ENCODE measurements at places on chromosomes 2 and 18.

DNA sequence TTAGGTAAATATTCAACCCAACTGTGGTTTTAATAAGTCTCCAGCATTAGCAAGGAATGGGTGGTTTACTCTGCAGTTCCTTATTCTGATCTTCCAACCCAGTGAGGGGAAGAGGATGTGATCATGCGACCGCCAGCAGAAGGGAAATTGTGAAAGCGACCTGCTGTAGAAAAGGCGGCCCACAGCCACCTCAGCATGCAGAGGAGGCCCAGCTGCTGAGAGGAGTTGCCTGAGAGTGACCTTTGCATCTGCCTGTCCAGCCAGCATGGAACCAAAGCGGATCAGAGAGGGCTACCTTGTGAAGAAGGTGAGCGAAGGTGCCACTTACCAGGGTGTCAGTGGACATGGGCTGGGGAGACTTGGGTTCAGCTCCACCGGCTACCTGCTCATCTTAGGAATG is at the start of gene PLEK:
Gene PLEK, plus strand, starts transcription at position 196 of the 400 bp plus-strand sequence. Its CDS starts 70 bp downstream, at position 266.
- peak; percentile 47 for DNase-seq

GRCh38 chr18:13231151-13231550 is 12.6 kb downstream of the LDLRAD4 start:
- DNase-seq: no peak

GRCh38 chr2:39491653-39492052 is 54.6 kb upstream of the MAP4K3 start:
- DNase-seq: no peak

DNA sequence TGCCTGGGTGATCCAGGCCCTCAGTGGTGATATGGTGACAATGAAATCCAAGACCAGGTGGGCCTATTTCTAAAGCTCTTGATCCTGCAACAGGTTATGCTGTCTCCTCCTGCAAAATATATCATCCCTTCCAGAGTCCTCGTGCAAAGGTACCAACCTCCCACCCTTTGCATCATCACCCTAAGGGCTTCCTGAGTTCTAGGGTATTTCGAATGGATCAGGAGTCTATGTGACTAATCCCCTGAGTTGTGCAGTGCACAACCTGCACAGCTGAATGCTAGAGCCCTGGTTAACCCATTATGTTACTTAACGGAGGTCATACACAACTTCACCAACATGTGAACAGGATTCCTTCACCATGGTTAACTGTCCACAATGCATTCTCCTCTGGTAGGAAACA is 13.4 kb upstream of the NPAS2 start:
- DNase-seq: no peak

DNA sequence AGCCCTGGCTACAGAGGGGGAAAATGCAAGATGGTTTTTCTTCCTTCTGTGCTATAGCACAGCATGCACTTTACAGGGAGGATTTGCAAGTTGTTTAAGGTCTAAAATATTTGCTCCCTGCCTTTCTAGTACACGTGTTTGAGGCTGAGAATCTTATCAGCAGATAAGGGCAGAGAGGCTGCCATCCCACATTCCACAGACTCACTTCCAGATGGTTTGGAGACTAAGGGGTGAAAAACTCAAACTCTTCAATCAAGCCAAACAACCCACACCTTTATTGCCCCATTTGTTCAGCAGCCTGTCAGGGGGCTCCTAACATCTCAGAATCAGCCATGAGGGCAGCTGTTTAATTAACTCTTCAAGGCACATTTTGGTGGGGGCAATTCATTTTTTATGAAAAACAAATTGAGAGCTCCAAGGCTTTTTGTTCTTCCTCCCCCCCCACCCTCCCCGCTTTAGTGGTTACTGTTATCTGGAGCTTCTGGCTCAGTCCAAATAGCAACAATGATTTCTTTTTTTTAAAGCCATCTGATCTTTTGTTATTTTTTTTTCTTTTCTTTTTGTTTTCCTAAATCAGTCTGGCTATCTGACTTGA is 242.6 kb upstream of the NT5C1B start:
- no peak for DNase-seq

- DNase-seq: no peak
Measured at GRCh38 chr2:128473175-128474035, 154.7 kb upstream of the HS6ST1 start.

DNA sequence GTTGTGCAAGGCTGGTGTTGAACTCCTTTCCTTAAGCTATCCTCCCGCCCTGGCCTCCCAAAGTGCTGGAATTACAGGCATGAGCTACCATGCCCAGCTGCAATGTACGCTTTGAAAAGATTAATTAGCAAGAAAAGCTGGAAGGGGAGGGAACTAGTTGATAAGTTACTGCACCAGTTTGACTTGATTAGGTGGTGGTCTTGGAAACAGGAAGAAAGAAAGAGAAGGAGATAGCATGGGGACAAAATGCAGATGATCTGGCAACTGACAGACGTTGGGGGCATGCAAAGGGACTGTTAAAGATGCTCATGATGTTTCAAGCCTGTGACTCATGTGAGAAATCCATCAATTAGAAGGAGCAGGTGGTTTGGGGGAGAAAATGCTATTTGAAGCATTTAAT is 68.6 kb downstream of the PLEKHM3 start:
- DNase-seq: no peak

- DNase-seq: no peak
Measured at GRCh38 chr2:233114421-233114861, 54.3 kb downstream of the INPP5D start.

- no peak for DNase-seq
Measured at GRCh38 chr2:185531721-185532120, 206.9 kb upstream of the FSIP2 start.

GRCh38 chr18:51391731-51392130 is 194.2 kb upstream of the MEX3C start:
- no peak for DNase-seq

DNA sequence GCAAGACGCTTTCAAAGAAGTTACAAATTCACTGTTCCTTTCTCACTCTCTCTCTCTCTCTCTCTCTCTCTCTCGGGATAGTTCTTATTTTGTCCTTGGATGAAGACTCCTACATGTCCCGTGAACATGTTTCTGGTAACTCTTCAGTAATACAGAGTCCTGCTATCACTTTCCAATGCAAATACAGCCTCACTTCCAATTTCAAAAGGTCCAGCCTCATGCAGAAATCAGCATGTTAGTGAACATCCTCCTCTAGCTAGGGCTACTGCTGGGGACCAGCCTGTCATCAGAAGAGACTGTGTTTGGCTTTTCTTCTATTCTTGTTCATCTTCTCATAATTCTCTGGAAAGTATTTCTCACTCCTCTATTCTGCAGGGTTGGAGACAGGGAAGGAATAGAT is 1306.7 kb upstream of the CELF4 start:
- no peak for DNase-seq

DNA sequence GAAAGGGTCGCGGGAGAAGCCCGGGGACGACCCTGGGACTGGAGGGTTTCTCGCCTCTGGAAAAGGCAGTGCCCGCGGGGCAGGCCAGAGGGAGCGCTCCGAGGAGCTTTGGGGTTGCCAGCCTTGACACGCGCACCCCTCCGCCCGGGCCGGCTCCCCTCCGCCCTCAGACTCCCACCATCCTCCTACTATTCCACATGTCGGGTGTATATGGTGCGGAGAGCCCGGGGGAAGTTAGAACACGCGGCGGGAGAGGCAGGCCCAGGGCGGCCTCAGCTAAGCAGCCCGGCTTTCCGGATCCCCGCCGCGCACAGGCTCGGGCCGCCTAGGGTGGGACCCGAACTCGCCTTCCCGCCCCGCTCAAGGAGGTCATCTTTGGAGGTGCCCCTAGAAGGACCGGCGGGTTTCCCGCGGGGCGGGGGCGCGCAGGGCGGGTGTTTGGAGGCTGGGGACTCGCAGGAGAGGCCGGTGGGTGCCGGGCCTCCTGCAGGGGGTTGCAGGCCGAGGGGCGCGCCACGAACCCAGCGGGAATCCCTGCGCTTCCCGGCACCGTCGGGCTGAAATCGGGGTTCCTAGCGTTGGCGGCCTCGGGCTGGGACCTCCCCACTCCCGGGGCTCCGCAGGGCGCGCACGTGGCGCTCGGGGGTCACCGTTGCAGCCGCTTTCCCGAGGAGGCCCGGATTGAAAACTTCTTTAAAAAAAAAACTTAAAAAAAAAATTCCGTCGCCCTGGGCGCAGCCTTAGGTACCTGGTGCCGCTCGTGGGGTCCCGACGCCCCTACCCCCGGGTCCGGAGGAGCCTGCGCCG is 3.7 kb downstream of the NFATC1 start:
- no peak for DNase-seq

DNA sequence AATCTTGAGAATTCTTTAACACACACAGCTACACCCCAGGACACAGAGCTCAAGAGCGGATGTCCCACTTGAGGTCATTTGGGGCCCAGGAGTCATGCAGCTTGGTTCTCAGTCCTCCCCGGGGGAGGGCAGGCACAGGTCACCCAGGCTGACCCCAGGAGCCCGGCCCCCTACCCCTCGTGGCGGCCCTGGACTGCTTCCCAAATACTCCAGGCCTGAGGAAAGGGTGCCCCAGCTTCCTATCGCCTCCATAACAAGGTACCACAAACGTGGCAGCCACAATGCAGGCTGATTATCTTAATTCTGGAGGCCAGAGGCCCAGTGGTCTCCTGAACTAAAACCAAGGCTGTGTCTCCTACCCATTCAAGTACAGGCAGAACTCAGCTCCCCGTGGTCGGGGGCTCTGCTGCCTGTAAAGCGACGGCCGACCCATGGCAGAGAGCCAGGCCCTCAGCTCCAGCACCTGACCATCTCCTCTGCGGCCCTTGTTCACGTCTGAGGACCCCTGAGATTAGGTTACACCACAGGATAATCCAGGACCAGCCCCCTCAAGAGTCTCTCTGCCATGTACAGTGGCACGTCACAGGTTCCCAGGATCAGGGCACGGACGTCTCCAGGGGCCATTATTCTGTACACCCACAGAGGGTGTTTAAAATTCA is 10.5 kb downstream of the SLC66A2 start:
- DNase-seq: no peak

GRCh38 chr2:62724886-62725711 is 19.6 kb downstream of the EHBP1 start:
- DNase-seq: no peak

DNA sequence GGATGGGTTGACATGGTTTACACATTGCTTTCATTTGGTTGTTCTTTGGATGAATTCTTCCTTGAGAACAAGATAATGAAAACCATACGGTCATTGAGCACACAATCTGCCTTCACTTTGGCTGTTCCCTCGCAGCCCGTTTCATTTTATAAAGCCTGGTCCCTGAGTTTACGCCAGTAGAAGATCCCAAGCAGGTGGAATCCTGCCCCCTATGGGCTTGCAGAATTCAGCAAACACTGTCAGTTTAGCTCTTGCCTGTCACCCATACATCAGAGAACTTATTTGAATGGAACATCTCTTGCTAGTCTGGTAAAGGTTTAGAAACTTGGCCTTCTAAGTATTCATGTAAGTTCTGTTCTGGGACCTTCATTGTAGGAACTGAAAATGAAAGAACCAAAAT is 666.4 kb upstream of the ZEB2 start:
- DNase-seq: no peak

- DNase-seq: no peak
Measured at GRCh38 chr2:136081582-136082210, 36.3 kb downstream of the CXCR4 start.

- DNase-seq: no peak
Measured at GRCh38 chr2:206970589-206971360, 31.5 kb downstream of the CPO start.

GRCh38 chr2:236717729-236718128 is 148.1 kb downstream of the ACKR3 start:
- DNase-seq: no peak

GRCh38 chr2:158810731-158811460 is 15.8 kb downstream of the DAPL1 start:
- no peak for DNase-seq

GRCh38 chr2:119181791-119182445 is 23.4 kb upstream of the C1QL2 start:
- DNase-seq: no peak

DNA sequence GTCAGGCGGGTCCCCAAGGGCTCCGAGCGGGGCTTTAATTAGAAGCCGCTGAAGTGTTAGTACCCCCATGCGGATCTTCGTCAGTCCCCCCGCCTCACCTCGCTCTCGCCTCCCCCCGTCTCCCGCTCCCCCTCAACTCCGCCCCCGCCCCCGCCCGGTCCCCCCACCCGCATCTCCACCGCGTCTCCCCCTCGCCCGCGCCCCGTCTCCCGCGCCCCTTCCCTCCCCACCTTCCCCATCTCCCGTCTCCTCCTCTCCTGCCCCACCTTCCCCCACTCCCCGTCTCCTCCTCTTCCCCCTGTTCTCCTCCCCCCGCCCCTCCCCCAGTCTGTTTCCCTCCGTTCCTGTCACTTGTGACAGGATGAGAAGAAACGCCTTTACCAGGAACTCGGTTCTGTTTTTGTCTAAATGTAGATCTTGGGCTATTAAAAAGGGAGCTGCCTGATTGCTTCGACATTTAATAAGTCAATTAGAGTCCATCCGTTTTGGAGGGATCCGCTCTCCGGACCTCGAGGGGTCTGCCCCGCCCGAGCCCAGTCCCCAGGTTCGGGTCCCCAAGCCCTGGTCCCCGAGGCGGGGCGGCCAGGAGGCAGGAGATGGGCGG is 969 bp upstream of the ALKAL2 start:
- DNase-seq: no peak

GRCh38 chr18:60984510-60984909 is 348.7 kb upstream of the CDH20 start:
- no peak for DNase-seq

DNA sequence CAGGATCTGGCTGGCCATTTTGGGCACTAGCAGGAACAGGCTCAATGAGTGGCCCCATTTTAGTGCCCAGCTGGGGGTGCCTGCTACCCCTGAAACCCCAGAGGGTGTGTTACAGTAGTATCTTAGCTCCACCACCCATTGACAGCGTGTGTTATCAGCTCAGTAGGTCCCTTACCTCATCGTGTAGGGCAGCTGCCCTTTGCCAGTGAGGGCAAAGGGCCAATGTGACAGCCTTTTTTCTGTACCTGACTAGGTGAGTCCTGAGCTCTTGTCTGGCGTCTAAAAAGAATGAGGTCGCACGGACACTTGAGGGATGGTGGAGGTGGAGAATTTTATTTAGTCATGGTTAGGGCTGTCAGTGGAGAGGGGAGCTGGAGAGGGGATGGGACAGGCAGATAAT is 462.2 kb downstream of the PIK3C3 start:
- DNase-seq: no peak

- DNase-seq: no peak
Measured at GRCh38 chr18:71370095-71370494, 1081.2 kb downstream of the SOCS6 start.

DNA sequence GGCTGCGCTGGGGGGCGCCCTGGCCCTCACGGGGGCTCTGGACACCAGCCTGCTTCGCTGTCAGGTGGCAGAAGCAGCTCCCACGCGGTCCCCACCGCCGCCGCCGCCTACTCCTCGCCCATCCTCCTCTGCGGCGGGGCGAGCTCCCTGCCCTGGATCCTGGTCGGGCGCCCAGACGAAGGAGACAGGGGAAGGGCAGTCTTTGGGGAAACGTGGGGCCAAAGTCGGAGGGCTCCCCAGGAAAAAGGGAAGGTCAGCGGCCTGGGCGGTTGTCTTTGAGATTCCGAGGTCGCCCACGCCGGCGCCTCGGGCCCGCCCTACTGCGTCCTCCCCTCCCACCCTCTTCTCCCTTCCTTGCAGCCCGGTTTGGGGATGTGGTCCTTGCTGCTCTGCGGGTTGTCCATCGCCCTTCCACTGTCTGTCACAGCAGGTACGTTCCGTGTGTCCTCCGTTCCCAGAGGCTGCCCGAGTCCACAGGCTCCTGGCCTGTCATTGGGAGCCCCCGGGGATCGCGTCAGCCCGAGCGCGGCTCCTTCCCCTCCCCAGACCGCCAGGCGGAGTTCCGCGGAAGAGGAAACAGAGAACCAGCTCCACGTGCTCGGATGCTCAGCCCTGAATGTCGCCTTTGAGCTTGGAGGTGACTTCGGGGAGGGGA is 800 bp downstream of the IL1RL2 start:
- no peak for DNase-seq

GRCh38 chr2:155871940-155872339 is 460.6 kb downstream of the NR4A2 start:
- DNase-seq: no peak

GRCh38 chr2:8600456-8600855 is 81.4 kb upstream of the ID2 start:
- no peak for DNase-seq
